ENCODE measurements at places on chromosomes 2 and 18. TPM values are rescaled to one million over a fixed set of nuclear protein-coding genes. Genes with fewer than 3 reads are reported as not detected.

TMEM150A gene
- total RNA-seq = 20.9 TPM

MARCO gene
- not detected for total RNA-seq

- no peak for DNase-seq
Observed at GRCh38 chr18:70421471-70422390, 132.9 kb downstream of the SOCS6 start.

GRCh38 chr18:32674491-32674890 lies 98.3 kb downstream of the KLHL14 start:
- DNase-seq = no peak

GRCh38 chr2:218807626-218808025 lies 24.0 kb downstream of the PRKAG3 start:
- no peak for DNase-seq

GRCh38 chr2:75025216-75025615 lies 66.8 kb downstream of the POLE4 start:
- no peak for DNase-seq

DNA sequence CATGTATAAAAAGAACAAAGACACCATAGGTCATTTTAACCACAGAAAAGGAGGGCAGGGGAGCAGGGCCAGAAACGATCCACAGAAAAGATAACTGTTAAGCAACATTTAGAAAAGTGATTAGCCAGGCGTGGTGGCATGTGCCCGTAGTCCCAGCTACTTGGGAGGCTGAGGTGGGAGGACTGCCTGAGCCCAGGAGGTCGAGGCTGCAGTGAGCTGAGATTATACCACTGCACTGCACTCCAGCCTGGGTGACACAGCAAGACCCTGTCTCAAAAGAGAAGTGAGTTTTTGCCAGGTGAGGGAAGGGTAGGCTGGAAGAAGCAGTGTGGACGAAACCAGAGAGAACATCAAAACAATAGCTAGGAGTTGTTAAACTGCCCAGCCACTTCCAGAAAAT lies 3.3 kb downstream of the WDR12 start:
- no peak for DNase-seq
